Hippocampal formation (tissue), 2 donors: ENCODE measurements at places on chromosomes 5 and 9.
A peak's percentile ranks its signal among the peaks of the same experiment; 100 is the strongest.

DNA sequence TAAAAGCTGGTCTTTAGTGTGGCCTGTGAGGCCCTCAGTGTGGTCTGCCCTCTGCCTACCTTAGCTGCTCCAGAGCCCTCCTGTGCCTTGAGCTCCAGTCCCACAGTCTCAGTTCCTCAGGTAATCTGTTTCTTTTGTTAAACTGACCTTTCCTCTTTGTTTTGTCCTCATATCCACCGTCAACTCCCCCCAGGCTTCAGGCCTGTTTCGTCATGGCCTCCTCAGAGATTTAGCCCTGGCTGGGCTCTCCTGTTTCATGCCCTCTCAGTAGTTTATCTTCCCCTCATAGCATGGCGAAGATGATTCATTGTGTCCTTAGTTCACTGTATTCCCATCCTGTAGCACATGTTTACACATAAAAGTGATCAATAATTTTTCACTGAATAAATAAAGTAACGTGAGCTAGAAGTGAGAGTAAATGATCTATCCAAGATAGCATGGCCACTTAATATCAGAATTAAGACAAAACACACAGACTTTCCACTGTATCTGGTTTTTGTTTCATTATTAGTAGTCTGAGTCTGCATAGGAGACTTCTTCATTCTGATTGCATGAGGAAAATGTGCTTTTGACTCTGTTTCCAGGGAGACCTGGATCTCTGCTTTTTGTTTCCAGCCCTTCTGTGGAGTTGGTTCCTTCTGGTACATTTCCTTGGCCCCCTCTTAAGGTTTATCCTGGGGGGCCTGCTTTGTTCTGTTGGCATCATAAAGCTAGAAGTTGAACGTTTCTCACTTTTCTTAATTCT, 70.5 kb downstream of the SNX24 start:
- DNase-seq: peak; percentile 7

DNA sequence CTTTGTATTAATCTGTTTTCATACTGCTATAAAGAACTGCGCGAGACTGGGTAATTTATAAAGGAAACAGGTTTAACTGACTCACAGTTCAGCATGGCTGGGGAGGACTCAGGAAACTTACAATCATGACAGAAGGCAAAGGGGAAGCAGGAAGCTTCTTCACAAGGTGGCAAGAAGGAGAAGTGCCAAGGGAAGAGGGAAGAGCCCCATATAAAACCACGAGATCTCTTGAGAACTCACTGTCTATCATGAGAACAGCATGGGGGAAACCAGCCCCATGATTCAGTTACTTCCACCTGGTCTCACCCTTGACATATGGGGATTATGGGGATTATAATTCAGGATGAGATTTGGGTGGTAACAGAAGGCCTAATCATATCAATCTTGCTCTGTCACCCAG, 60.9 kb upstream of the CHD1 start:
- DNase-seq: no peak

DNA sequence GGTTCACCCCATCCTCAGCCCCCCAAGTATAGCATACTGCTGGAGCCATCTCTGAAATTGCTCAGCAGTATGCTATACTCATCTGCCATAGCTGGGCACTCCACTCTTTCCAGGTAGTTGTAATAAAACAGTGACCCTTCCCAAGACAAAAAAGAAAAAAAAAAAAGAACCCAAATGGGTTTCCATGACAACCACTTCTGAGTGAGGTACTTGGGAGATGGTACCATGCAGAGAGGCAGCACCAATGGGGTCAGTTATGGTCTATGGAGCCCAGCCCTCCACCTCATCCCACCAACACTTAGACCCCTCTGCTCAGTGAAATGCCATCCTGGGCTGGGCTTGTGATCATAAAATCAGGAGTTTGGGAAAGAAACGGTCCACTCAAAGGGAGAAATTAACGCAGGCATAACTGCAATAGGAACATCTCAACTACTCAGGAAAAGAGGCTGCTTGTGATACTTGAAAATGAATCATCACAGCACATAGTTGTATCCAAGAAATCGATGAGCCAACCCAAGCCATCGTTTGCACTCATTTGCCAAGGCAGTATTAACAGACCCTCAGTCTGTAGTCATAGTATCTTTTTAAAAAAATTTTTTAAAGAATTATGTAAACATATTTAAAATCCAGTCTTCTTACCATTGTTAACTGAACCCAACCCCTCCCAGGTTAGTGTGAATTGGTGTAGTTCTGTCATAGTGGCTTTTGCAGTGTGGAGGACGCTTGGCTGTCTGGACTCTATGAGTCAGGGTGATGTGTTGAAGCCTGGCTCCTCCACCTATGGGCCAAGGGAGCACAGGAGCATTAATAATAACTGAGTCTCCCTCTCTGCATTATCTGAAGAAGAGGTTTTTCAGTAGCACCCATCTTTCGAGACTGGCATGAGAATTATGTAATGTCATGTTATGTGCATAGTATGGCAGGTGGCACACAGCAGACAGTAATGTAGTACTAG, 402.7 kb downstream of the SPOCK1 start:
- DNase-seq: no peak

GRCh38 chr9:78566521-78566920, 269.6 kb downstream of the PSAT1 start:
- no peak for DNase-seq

- no peak for DNase-seq
These were observed 33.2 kb upstream of the ASS1 start for GRCh38 chr9:130411566-130411915.

GRCh38 chr9:89902450-89903140, 297.8 kb downstream of the GADD45G start:
- DNase-seq: no peak

DNA sequence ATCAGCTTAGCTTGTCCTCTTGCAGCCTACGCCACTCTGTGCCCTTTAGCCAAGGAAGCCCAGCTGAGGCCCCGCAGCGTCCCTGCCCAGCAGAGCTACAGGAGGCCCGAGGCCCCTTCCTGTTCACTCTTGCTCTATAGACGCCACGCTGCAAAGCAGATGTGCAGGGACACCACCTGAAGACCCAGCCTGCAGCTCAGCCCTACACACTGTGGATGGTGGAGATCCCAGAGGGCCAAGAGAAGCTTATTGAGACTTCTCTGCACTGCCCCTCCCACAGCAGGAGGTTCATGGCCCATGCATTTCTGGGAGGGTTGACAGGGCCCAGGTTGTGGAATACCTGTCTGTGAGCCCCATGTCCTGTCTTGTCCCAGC, 33.6 kb downstream of the IRF1 start:
- DNase-seq: no peak

GRCh38 chr9:113632776-113633590, 169.5 kb downstream of the RGS3 start:
- DNase-seq: no peak
